ENCODE measurements at places on chromosomes 1 and 21.

DNA sequence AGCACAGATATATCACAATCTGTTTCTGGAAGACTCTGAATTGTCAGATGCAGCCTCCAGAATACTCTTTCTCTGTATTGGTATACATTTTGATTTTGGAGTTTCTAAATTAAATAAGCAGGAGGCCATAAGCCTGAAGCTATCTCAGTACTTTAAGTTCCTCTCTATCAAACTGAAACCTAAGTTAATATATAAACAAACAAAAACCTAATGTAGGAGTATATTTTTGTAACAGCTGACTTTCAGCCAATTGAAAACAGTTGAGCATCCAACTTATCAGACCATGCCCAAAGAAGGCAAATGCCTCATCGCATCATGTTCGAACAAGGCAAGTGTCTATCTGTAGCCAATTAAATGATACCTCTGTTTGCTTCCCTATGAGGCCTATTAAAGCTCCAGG lies 1054.4 kb downstream of the AMY1C start:
- no peak for DNase-seq

GRCh38 chr1:184764483-184764882 lies 9.8 kb upstream of the EDEM3 start:
- DNase-seq: no peak

- DNase-seq: no peak
These were observed 46.5 kb upstream of the GREM2 start for GRCh38 chr1:240658312-240658960.

- DNase-seq: no peak
These were observed 133.0 kb downstream of the GPR52 start for GRCh38 chr1:174580801-174581200.

DNA sequence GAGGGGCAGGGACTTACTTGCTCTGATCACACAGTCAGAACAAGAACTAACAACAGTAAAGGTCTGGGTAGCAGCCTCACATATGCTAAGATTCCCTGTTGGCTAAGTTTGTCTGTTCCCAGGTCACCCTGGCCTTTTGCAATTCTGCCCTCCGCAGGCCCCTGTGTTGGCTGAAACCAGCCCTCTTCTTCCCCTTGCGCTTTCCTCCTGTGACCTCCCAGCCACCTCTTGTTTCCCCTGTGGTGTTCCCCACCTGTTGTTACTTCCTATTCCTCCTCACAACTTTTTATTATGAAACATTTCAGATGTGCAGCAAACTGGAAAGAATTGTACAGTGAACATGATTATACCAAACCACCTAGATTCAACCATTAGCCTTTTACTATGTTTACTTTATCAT lies 23.4 kb downstream of the MAPKAPK2 start:
- no peak for DNase-seq
